ENCODE measurements at places on chromosomes 3 and 15.

GRCh38 chr3:74862476-74862875 is 248.0 kb upstream of the CNTN3 start:
- DNase-seq, result no peak

DNA sequence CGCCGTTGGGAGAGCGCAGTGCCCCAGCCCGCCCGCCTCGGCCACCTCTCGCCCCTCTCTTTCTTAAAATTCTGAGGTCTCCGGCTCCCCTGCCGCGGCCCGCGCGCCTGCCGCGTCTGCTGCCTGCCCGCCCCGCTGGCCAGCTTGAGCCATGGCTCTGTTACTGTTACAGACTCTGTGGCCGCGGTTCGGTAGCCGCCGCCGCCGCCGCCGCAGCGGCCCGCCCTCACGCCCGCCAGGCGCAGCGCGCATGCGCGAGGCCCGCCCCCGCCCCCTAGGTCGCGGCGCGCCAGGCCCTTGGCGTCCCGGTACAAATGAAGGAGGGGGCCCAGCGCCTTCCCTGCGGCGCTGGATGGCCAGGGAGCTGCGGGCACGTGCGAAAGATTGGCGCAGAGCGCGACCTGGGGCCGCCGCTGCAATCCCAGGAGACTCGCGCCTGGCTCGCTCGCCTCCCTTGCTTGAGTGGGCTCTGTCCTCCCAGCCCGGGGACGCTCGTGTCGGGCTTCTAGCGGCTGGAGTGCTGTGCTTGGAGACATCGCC is at the start of gene ONECUT1:
ONECUT1 (minus strand) TSS at position 168 of the 540 bp plus-strand sequence. CDS start 452 bp downstream, outside the sequence.
- peak; percentile 67 for DNase-seq

DNA sequence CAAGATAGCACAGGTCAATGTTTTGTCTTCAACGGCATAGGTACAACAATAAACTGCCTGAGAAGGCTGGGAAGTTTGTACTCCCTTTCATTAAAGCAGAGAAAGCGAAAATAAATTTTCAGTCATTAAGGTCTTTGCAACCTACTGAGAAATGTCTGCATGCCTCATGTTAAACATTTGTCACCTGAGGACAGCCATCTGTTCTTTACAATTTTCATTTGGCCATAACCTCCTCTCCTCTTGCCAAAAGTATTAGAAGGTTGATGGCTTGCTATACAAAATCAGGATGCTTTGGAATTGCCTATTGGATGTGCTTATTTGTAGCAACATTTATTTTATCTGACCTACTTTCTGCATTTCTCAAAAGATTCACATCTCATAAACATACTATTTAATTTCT is 122.7 kb downstream of the GOLIM4 start:
- no peak for DNase-seq

GRCh38 chr15:68930268-68931022 is at the start of gene SPESP1:
SPESP1 (plus strand) TSS chr15:68930525; CDS start chr15:68930654, 129 bp downstream.
- no peak for DNase-seq

Data from NAMALWA (cell line).